ENCODE measurements at places on chromosomes 4 and X. TPM values are rescaled to one million over a fixed set of nuclear protein-coding genes. Genes with fewer than 3 reads are reported as not detected.

DNA sequence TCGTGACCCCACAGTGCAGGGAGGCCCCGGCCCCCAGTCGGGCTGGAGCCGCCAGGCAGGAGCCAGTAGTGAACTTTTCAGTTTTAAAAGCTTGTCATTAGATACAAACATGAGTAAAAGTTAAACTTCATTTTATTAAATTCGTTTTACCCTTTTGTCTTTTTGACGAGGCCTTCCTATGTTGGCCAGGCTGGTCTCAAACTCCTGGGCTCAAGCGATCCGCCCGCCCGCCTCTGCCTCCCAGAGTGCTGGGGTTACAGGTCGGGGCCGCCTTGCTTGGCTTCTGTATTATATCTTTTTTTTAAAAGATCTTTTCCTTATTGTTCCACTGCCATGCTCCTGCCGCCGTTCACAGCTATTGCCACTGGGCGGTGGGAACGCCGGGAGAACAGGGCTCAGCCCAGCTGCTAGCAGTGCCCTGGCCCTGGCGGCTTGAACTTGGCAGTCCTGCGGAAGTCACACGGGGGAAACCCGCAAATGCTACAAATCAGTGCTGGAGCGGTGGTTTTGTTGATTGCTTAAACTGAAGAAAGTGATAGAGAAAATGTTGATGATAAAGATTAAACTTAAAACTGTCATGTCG, 968 bp upstream of the NELFA start:
- peak; percentile 83 for DNase-seq

- DNase-seq, result no peak
Observed at GRCh38 chr4:113962719-113963265, 16.7 kb downstream of the ARSJ start.

DNA sequence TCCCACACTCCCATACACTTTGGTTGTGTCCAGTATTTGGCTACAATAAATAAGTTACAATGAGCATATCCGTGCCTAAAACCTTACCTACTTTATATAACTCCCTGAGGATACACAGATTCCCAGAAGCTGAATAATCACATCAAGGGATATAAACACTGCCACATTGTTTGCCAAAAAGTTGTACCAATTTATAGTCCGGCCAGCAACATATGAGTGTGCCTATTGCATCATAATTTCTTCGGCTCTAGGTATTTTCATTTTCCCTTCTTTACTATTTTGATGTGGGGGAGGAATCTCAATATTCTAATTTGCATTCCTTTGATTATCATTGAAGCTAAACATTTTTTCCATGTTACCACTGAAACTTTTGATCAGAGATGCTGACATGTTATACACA, 146.4 kb downstream of the PCDH19 start:
- DNase-seq, result no peak

DNA sequence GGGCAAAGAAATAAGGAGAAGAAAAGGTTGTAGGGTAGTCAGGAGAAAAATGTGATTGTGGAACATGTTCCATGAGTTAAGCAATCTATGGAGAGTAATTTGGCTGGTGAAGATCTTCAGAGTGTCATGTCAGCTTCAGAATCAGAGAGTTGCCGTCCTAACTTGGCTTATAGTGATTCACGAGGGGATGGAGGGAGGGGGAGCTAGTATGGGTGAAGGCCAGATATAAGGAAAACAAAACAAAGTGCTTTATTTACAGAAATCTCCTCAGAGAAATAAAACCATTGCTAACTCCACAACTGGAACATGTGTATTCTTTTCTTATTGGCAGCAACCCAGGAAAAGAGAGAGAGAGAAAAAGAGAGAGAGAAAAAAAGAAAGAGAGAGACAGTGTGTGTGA, 256.5 kb upstream of the NRK start:
- no peak for DNase-seq

DNA sequence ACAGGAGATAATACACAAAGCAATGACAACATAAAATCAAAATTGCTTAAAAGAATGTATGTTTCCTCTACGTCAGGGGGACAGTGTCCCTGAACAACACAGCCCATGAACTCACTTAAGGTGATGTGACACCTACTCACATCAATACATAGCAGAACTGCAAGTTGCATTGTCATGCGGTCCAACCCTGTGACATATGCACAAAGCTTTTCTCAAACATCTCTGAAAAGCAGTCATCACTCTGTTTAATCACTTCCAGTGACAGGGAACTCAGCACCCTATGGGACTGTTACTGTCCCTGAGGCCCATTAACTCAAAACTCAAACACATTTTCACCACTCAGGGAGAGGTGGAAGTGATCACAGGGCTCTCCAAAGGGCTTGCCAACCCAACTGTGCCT, 2.4 kb downstream of the STX18 start:
- no peak for DNase-seq

DNA sequence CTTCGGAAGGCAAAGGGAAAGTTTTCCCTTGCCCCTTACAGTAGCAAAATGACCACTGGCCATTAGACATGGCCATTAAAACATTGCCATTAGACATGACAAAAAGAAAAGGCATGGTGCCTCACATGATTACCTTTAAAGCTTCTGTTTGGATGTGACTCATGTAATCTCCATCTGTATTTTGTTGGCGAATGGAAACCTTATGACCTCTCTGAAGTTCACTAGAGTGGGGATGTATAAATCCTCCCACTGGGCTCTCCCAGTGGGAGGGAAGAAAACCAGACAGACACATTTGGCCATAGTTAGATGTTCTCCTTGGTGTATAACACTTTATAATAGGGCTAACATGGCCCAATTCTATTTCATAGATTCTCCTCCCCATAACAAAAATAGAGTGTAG, 152.6 kb downstream of the MAGEB17 start:
- DNase-seq, result no peak

GRCh38 chr4:29213020-29213419, 1507.1 kb upstream of the PCDH7 start:
- DNase-seq, result no peak

DNA sequence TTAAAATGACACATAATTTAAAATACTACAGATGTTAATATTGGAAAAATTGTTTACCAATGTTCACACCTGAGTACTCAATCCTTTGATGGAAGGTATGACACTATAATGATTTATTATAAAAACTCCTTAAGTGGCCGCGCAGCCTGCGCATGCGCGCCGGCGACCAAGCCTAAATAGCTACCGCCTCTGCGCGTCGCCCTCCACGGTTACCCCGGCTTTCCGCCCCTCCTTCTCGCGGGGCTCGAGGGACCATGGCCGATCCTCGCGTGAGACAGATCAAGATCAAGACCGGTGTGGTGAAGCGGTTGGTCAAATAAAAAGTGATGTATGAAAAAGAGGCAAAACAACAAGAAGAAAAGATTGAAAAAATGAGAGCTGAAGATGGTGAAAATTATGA, 170.2 kb downstream of the DMD start:
- no peak for DNase-seq

GRCh38 chr4:76012388-76012801, 5.1 kb upstream of the CXCL9 start:
- DNase-seq, result no peak

- DNase-seq, result no peak
Observed at GRCh38 chr4:184771416-184771815, 37.5 kb upstream of the CENPU start.

DNA sequence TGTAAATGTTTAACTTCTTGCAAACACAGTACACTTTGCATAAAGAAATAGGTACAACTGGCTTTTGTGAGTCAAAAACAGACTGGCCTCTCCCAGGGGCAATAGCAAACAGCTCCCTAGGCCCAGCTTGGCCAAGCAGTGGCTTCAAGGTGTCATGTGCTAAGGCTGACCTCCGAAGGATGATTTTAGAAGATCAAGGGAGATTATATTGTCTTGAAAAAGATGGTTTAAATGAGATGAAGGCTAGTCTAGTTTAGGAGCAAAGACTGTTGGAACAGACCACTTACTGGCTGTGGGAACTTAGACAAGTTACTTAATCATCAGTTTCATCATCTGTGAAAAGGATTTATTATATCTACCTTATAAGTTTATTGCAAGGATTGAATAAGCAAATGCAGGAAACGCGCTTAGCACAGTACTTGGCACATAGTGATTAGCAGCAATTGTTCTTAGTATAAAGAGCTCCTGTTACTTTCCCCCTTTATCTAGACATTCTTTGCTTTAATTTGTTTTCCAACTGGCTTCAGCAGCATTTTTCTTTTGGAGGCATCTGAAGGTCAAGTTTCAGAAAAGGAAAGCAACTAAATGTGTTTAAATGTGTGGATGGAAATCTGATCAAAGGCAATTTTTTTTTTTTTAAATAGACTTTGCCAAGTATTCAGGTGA, 17.2 kb downstream of the ANXA3 start:
- no peak for DNase-seq

- no peak for DNase-seq
Observed at GRCh38 chr4:122710434-122711308, 21.8 kb upstream of the BBS12 start.

DNA sequence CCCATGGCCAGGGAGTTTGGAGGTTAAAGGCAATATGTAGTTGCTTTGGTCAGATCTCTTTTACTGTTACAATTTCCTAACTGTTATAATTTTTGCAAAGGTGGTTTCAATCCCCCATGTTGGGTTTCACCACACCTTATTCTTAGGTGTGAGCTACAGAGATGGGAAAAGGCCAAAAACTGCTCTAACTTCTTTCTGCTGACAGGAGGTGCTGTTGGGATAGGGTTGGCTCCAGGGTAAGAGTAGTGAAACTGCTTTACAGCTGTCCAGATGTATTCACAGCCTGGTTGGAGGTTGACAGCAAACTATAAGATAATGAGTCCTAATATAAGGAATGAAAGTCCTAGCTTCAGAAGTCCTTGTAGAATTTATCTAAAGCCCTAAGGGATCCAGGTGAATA, 181.3 kb upstream of the TEX13D start:
- no peak for DNase-seq

DNA sequence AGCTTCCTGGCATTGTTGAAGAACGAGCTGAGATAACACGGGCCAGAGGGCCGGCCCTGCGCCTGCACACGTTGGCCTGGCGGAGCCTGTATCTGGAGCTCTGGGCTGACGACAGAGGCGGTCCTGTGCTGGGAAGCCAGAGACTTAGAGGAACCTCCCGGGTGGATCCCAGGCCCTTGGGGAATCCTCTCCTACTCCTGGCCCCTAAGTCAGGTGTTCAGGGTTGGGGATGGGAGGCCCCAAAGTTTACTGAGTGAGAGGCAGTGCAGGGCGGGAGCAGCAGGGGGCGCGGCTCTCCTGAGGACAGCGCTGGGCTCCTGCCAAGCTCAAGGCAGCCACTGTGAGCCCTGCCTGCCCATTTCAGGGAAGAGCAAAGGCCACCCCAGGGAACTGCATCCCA, 2.5 kb upstream of the HTRA3 start:
- DNase-seq, result no peak

- DNase-seq, result no peak
Observed at GRCh38 chr4:142064181-142064580, 427.8 kb downstream of the IL15 start.

DNA sequence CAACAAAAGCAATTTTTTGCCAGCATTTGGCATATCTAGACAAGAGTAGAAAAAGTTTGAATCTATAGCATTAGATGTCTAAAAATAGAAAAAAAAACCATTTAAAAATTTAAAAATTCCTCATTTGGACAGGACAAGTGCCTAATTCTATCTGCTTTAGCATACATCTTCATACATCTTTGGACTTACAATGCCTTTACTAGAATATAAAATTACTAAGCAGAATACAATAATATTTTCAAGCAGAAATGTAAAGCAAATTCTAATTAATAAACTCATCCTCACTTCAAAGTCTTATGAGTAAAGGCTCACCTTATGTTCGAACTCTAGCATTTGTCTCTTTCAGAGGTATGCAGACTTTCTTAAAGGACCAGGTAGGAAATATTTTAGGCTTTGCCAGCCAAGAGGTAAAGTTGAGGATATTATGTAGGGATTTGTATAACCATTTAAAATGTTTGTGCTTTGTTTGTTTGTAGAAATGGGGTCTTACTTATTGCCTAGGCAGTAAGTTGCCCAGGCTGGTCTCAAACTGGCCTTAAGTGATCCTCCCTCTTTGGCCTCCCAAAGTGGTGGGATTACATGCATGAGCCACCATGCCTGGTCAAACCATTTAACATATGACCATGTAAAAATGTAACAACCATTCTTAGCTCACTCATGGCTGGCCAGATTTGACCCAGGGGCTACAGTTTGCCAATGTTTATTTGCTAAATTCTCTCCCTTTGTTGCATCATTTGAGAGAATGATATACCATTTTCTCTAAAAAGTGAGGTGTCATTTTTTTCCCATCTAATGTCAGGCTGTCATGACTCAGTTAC, 29.1 kb downstream of the UGDH start:
- DNase-seq, result no peak

The CWH43 gene
- 15.8 TPM for polyA plus RNA-seq

The TMPRSS11B gene
- not detected for polyA plus RNA-seq

The ZNF674 gene
- polyA plus RNA-seq, result 1.4 TPM

The GAGE2A gene
- polyA plus RNA-seq, result not detected

The NCBP2L gene
- not detected for polyA plus RNA-seq

The PPEF2 gene
- not detected for polyA plus RNA-seq

The NEXMIF gene
- polyA plus RNA-seq, result 0.54 TPM

The TDO2 gene
- polyA plus RNA-seq, result 0.41 TPM

The ANKRD37 gene
- 14.2 TPM for polyA plus RNA-seq

The PAGE2B gene
- not detected for polyA plus RNA-seq

The IGSF1 gene
- 2.0 TPM for polyA plus RNA-seq

The NOCT gene
- polyA plus RNA-seq, result 4.7 TPM

The DSPP gene
- polyA plus RNA-seq, result not detected

The TLR2 gene
- polyA plus RNA-seq, result 8.0 TPM

The RASGEF1B gene
- polyA plus RNA-seq, result 8.3 TPM

The PACRGL gene
- polyA plus RNA-seq, result 11.3 TPM

The PRSS12 gene
- 0.54 TPM for polyA plus RNA-seq

The TMEM154 gene
- polyA plus RNA-seq, result 0.09 TPM

The SSR4 gene
- polyA plus RNA-seq, result 473 TPM

The SUPT20HL2 gene
- not detected for polyA plus RNA-seq

All from kidney (tissue), 22 donors.